Type B pancreatic cell (in vitro differentiated cells): ENCODE measurements at places on chromosomes 5 and 9. TPM values are rescaled to one million over a fixed set of nuclear protein-coding genes. Genes with fewer than 3 reads are reported as not detected.

The FBP2 gene
- not detected in 2 replicates for total RNA-seq

The SPATA31C1 gene
- 0.07 TPM in 1 of 2 replicates, not detected in the other for total RNA-seq

The VLDLR gene
- 21.6 and 38.1 TPM in 2 replicates for total RNA-seq

The RNF180 gene
- 3.9 and 4.0 TPM in 2 replicates for total RNA-seq

The PTPN3 gene
- 4.9 and 8.1 TPM in 2 replicates for total RNA-seq

The PNPLA7 gene
- 2.5 and 3.1 TPM in 2 replicates for total RNA-seq

The PKD2L2 gene
- not detected in 2 replicates for total RNA-seq

DNA sequence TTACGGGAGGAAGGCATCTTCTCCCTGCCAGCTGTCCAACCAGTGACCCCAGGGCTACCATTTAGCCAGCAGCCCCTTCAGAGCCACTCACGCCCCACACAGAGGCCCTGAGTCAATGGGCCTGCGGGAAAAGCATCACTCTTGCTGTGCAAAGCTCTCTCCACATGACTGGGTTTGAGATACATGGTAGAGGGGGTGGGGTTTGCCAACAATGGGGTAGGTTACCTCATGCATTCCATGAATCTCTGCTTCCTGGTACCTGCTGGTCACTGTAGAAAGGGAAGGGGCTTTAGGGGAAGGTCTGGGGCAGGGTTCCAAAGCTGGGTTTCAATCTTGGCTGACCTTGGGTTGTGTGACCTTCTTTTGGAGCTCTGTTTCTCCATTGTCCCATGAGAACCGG lies 22.9 kb upstream of the TTLL11 start:
- H3K4me1 ChIP-seq = peaks cover 4% of the 10 kb centered on the region
- no peak overlapping the region for H3K27ac ChIP-seq
- H3K27me3 ChIP-seq = peaks cover 25% of the 10 kb centered on the region
- no peaks in the 10 kb centered on the region for H3K36me3 ChIP-seq
- no peak overlapping the region for H3K4me3 ChIP-seq

DNA sequence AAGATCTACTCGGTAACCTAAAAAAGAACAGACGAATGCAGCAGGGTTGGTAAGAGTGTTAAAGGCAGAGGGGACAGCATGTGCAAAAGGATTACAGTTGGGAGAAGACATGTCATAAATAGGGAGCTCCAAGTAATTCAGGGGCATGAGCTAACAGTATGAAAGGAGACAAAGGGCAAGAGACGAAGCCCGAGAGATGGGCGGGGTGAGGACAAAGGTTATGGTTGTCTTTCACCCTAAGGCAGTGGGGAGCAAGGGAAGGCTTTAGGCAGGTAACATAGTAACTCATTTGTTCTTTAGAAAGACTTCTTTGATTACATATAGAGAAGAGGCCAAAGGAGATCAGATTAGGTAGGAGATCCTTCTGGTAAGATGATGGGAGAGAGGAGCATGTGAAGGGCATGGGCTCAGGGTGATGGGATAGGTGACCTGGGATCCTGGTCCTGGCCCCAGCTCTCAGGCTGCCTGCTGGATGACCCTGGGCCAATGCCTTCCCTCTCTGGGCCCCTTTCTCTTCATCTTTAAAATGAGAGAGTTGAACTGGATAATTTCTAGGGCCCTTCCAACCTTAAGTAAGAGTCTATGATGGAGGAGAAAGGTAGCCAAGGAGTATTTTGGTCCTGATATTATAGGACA lies 19.5 kb downstream of the MORN5 start:
- H3K4me3 ChIP-seq = no peak overlapping the region
- H3K4me1 ChIP-seq = no peaks in the 10 kb centered on the region
- peaks cover 34% of the 10 kb centered on the region for H3K27me3 ChIP-seq
- no peak overlapping the region for H3K27ac ChIP-seq

- H3K4me3 ChIP-seq = no peak overlapping the region
- no peak for DNase-seq
- H3K27ac ChIP-seq = no peak overlapping the region
These were observed 350.8 kb downstream of the DMRT2 start for GRCh38 chr9:1400983-1401382.

DNA sequence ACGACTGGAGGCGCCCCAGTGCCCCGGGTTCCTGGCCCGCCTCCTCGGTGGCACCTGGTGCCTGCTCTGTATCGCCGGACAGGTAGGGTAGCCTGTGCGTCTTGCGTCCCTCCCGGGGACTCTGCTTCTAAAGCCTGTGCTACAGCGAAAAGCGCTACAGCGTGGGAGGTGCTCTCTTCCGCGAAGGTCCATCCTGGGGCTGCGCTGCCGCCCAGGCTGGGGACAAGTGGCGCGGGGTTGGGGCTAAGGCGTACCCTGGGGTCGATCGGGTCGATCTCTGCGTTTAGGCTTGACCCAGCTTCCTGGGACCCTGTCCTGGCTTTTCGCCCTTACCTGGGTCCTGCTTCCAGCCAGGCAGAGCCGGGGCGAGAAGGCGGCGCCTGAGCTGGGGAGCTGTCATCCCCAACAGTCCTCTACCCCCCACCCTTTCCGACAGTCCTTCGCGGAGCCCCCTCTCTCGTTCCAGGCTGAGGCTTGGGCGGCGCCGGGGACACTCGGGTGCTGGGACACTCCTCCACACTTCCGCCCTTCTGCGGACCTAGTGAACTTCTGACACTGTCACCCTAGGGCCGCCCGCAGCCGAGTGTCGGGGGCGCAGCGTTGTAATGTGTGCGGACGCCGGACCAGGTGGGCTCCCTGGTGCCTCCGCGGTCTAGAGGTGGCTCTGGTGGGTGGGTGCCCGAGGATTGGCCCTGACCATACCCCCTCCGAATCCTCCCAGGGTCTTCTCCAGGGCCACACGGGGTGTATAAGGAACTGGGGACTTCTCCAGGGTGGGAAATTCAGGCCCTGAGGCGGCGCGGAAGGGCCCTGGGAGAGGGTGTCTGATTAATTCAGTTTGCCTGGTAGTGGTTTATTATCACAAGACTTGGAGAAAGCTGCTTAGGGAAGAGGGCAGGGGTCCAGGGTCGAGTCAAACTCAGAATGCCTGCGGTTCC lies 328.2 kb downstream of the SH3GL2 start:
- H3K4me3 ChIP-seq = peak overlapping the region; percentile 68
- no peaks in the 10 kb centered on the region for H3K36me3 ChIP-seq
- peaks cover 6% of the 10 kb centered on the region for H3K4me1 ChIP-seq
- peaks cover 67% of the 10 kb centered on the region for H3K27me3 ChIP-seq
- no peak overlapping the region for H3K27ac ChIP-seq

DNA sequence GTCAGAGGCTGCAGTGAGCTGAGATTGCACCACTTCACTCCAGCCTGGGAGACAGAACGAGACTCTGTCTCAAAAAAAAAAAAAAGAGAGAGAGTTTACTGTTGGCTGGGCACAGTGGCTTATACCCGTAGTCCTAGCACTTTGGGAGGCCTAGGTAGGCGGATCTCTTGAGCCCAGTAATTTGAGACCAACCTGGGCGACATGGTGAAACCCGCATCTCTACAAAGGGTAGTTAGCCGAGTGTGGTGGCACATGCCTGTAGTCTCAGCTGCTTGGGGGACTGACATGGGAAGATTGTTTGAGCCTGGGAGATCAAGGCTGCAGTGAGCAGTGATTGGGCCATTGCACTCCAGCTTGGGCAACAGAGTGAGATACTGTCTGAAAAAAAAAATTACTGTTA lies 12.6 kb downstream of the HABP4 start:
- H3K27ac ChIP-seq = no peak overlapping the region
- H3K27me3 ChIP-seq = no peaks in the 10 kb centered on the region
- no peak overlapping the region for H3K4me3 ChIP-seq
- DNase-seq = no peak

DNA sequence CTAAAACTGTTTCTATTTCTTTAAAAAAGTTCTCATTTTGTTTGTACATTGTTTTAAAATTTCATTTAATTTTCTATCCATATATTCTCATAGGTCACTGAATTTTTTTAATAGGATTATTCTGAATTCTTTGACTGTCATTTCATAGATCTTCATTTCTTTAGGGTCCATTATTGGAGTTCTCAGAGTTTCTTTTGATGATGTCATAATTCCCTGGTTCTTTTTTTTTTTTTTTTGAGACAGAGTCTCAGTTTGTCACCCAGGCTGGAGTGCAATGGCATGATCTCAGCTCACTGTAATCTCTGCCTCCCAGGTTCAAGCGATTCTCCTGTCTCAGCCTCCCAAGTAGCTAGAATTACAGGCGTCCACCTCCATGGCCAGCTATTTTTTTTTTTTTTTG lies 89.9 kb downstream of the DMRT2 start:
- DNase-seq = no peak
- no peaks in the 10 kb centered on the region for H3K36me3 ChIP-seq
- H3K4me1 ChIP-seq = no peaks in the 10 kb centered on the region
- H3K27ac ChIP-seq = no peak overlapping the region
- no peak overlapping the region for H3K4me3 ChIP-seq

- DNase-seq = no peak
- H3K4me1 ChIP-seq = no peaks in the 10 kb centered on the region
- H3K27ac ChIP-seq = no peak overlapping the region
- no peak overlapping the region for H3K4me3 ChIP-seq
- H3K36me3 ChIP-seq = no peaks in the 10 kb centered on the region
These were observed 27.5 kb downstream of the KCNT1 start for GRCh38 chr9:135729480-135729879.

DNA sequence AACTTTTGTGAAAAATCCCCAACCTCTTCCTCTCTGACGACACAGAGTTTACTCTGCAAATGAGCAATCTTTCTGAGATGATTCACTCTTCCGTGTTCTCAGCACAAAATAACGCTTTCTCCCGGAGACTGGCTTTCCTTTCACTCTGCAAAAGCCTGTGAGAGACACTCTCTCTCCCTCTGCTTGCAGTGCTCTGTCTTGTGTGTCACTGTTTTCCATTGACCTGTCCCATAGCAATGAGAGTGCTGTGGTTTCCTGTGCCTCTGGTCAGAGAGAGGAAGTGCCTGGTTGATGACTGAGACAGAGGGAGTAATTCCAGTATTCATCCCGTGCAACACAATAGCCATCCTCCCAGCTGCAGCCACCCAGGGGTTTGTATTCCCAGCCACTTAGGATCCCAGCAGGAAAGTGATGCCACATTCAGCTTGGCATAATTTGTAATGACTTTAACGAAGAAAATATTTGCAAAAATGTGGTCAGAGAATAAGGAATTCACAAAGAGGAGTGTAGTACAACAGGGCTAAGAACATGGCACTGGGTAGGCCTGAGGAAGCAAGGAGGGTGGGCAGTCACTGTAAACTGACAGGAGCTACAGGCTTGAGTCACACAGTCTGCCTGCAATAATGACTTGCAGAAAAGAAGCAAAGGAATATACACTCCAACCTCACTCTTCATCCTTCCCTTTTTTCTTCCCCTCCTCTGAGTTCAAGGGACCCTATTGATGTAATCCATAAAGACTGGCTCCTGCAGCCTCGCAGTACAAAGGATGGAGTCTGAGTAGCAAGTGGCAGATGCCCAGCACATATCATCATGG lies 463.5 kb upstream of the RGMB start:
- no peaks in the 10 kb centered on the region for H3K27me3 ChIP-seq
- no peaks in the 10 kb centered on the region for H3K36me3 ChIP-seq
- H3K4me1 ChIP-seq = peaks cover 18% of the 10 kb centered on the region
- no peak overlapping the region for H3K4me3 ChIP-seq
- DNase-seq = no peak
- peak overlapping the region; percentile 19 for H3K27ac ChIP-seq

DNA sequence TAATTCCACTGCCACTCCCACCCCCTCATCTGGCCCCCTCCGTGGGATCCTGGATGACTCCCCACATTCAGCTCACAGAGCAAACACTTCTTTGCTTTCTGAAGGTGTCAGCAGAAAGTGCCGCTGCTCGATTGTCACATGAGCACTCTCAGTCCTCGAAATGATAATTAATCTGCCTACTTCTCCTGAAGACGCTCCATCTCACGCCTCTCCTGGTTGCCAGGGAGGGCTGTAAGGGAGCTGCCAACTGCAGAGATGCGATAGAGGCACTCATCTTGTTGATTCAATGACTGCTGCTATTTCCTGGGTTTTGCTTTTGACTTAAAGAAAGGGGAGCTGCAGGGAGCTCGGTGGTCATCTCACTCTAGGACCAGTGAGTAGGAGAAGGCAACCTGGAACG lies 206.5 kb downstream of the DAB2IP start:
- peaks cover 15% of the 10 kb centered on the region for H3K4me1 ChIP-seq
- no peak for DNase-seq
- no peaks in the 10 kb centered on the region for H3K36me3 ChIP-seq
- H3K27ac ChIP-seq = no peak overlapping the region
- no peak overlapping the region for H3K4me3 ChIP-seq

- no peak for DNase-seq
- peak overlapping the region; percentile 48 for H3K4me3 ChIP-seq
- H3K4me1 ChIP-seq = peaks cover 35% of the 10 kb centered on the region
These were observed 115.5 kb downstream of the COL23A1 start for GRCh38 chr5:178474562-178475184.

DNA sequence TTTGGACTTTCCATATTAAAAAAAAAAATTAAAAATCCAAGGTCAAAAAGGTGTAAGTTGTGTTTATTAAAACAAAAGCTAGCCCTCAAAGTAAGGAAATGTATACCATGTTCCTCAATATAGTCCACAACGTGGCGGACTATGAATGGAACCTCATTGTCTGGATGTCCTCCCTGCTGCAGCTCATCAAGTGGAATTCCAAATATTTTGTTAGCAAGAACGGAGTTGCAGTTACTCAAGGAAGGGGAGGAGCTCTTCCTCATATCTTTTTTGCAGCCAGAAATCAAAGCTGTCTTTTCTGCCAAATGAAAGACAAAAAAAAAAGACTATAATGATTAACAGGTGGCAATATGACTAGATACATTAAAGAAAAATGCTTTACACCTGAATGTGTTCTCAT lies 14.0 kb downstream of the FAM13B start:
- H3K4me3 ChIP-seq = no peak overlapping the region
- DNase-seq = no peak
- H3K27ac ChIP-seq = no peak overlapping the region

DNA sequence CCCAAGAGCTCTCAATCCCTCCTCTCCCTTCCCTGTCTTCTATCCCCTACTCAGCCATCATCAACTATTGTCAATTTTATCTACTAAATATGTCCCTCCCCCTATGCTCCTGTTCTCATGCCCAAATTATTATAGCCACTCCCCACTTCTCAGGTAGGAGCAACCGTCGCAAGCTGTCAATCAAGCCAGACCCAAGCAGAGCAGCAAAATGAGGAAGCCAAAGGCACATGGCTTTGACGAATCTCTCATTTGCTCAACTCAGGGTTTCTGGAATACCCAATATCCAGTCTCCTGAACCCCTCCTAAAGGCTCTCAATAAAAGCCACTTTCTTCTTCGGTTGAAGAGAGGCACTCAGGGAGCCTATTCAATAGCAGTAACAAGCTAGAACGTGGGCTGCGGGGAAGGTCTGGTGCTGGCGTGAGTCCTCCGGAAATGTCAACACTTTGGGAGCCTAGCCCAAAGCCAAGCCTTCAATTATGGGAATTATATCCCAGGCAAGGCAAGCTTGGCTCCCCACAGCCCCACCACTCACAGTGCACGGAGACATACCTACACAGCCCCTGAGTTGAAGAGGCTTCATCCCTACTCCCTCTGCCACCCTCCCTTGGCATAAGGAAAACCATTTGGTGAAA lies 47.7 kb downstream of the SIL1 start:
- H3K27ac ChIP-seq = no peak overlapping the region
- peaks cover 66% of the 10 kb centered on the region for H3K4me1 ChIP-seq
- DNase-seq = no peak
- H3K36me3 ChIP-seq = no peaks in the 10 kb centered on the region
- peak overlapping the region; percentile 3 for H3K4me3 ChIP-seq
